ENCODE measurements at places on chromosomes 13 and 19.

GRCh38 chr13:94550062-94550738 is 45.8 kb downstream of the TGDS start:
- no peak for DNase-seq

DNA sequence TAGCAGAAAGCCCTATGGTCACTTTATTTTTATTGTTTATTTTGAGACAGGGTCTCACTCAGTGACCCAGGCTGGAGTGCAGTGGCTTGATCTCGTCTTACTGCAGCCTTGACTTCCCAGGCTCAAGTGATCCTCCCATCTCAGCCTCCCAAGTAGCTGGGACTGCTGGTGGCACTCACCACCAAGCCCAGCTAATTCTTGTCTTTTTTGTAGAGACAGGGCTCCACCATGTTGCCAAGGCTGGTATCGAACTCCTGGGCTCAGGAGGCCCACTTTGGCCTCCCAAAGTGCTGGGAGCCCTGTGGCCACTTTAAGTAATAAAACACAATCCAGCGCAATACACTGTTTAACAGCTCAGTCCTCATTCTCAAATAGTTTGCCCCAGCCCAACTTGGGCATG is 69.3 kb downstream of the NUFIP1 start:
- DNase-seq, result no peak

DNA sequence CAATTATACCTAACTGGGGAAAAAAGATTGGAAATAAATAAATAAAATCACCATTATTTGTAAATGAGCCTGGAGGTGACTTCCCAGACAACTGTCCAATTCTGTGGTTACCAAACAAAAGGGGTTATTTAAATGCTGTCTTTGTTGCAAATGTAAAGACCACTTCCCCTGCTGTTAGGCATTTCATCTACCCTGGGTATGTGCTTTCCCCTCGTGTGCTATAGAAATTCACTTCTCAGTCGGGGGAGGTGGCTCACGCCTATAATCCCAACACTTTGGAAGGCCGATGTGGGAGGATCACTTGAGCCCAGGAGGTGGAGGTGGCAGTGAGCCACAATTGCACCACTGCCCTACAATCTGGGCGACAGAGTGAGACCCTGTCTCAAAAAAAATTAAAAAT is 101.9 kb upstream of the AKAP11 start:
- DNase-seq, result no peak

DNA sequence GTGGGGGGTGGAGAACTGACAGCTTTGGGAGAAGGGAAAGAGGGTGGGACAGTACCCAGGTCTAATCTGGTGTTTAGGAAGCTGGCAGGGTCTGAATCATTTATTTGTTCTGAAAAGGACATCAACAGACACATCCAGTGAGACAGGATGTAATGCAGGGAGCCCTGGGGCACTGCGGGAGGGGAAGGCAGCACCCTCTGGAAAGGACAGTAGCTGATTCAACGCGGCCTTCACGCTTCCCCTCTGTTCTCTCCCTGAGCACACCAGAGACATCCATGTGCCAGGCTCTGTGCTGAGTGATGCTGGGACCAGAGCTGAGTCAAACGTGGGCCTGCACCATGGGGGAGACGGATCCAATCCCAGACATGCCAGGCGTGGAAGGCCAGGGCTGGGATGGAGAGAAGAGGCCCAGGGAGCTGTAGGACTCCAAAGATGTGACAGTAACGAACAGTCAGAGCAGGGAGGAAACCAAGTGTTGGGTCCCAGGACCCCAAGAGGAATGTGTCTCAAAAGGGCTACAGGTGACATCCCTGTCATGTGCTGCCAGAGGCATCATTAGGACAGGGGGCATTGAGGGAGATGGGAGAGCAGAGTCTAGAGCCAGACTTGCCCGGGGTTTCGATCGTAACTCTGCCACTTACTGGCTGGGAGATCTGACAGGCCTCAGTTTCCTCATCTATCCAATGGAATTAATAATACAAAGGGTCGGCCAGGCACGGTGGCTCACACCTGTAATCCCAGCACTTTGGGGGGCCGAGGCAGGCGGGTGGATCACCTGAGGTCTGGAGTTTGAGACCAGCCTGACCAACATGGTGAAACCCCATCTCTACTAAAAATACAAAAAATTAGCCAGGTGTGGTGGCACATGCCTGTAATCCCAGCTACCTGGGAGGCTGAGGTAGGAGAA is 1.7 kb downstream of the ETFB start:
- peak; percentile 13 for DNase-seq

GRCh38 chr13:78524936-78525335 is 78.4 kb downstream of the POU4F1 start:
- DNase-seq, result no peak

All from T1000 (cell line).